Central memory CD4-positive, alpha-beta T cell (primary cell): ENCODE measurements at places on chromosomes 1 and 21.
A peak's percentile ranks its signal among the peaks of the same experiment; 100 is the strongest.

DNA sequence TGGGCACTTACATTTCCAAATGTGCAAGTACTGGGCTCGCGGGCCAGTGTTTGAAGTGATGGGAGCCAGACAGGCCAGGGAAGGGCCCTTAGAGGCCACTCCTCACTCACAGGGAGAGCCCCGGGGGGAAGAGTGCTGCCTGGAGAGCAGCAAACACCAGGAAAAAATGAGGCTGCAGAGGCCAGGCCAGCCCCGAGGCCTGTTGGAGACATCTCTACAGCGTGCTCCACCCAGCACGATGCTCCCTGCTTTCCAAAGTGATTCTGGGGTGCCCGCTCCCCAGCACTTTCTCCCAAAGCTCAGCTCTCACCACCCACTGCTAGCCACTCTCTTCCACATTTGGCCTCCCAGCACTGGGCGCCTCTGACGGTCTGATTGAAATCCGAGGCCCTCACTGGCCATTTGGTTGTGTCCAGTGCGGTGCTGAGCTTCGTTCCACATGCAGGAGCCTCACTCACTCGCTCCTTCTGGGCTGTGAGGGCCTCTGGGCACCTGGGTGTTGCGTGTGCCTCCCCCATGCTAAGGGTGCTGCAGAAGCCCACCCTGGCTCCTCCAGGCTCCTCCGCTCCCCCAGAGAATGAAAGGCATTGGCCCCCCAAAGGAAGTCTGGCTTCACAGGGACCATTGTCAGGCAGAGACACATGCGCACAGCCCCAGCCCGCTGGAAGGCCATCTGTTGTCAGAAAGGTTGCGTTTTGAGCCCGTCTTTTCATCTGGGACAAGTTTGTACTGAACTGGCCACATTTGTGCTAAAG is 385.4 kb upstream of the VAMP3 start:
- no peak for DNase-seq

DNA sequence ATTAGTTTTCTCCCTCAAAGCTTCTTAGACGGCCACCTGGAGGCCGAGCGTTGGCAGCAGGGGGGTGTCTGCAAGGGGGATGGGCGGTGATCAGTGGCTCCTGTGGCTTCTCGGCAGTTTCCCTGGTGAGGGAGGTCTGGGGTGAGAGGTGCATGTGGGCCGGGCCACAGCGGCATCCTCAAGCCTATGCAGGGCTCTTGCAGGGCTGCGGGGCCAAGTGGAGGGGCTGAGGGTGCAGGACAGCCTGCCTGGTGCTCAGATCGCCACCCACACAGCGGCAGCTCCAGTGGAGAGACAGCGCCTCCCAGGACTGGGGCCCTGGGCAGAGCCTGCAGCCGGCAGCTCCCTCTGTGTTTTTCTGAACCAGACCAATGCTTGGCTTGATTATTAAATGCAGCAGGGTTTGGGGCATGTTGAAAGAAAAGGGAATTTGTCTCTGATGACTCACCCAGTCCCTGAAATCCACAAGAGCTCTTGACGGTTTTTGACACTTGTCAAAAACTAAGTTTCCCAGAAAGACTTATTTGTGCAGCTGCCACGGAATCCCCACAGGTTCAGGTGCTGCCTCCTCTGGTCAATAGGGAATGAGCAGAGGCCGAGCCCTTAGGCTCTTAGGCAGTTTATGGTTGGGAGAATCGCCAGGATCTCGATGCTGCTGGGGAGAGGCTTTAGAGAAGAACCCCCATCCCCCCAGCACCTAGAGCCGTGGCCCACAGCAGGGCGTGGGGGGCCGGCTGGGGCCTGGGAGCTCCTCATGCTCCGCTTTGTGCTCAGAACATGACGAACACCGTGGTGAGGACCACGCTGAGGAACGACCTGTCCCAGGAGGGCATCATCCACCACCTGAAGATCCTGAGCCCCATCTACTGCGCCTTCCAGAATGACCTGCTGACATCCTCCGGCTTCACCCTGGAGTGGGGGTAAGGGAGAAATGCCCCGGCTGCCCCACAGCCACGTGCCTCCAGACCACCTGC is 54.7 kb downstream of the UMODL1 start:
- no peak for DNase-seq

- DNase-seq, result no peak
Observed at GRCh38 chr1:39213511-39214002, 9.1 kb downstream of the MACF1 start.

- DNase-seq, result no peak
Observed at GRCh38 chr21:38816400-38816977, 10.8 kb downstream of the ETS2 start.

- DNase-seq, result no peak
Observed at GRCh38 chr1:68745451-68745850, 248.6 kb upstream of the DEPDC1 start.

GRCh38 chr1:59156051-59156450 is 140.8 kb upstream of the FGGY start:
- no peak for DNase-seq

DNA sequence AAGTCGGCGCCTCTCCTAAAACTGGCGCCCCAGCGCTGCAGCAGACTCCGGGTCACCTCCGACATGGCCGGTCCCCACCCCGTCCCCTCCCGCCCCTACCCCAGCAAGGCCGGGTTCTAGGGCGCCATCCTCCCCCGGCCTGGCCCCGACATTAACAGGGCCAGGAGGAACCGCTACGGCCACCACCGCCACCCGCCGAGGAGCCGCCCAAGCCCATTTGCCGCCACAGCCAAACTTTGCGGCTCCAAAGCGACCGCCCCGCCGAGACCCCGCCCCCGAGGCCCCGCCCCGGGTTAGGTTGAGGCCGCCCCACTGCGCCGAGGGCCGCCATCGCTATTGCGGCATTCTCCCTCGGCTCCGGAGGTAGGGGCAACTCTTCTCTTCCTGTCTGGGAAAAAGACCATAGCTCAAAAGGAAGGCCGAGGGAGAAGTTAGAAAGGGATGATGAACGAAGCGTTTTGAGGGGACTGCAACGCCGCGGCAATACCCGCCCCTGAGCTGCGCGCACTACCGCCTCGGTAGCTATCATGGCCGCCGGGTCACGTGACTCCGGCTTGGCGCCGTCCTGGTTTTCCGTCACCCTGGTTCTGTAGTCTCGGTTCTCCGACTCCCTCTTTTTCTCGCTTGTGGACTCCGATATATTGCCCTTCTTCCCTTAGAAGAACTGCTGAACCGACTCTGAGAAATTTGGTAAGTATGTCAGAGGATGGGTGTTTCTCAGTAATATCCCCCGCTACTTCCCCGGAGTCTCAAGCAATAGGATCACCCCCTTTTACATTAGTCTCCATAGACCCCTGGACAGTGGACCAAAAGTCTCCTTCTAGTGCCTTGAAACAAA is at the start of the genes AIDA and BROX:
Gene AIDA, minus strand, starts transcription at position 239 of the 838 bp plus-strand sequence. Its CDS starts 174 bp downstream, at position 65.
Gene BROX, plus strand, starts transcription at position 312 of the 838 bp plus-strand sequence. CDS start 3,136 bp downstream, outside the sequence.
- DNase-seq, result peak; percentile 91

- DNase-seq, result no peak
Observed at GRCh38 chr1:206448471-206448870, 21.8 kb upstream of the IKBKE start.

DNA sequence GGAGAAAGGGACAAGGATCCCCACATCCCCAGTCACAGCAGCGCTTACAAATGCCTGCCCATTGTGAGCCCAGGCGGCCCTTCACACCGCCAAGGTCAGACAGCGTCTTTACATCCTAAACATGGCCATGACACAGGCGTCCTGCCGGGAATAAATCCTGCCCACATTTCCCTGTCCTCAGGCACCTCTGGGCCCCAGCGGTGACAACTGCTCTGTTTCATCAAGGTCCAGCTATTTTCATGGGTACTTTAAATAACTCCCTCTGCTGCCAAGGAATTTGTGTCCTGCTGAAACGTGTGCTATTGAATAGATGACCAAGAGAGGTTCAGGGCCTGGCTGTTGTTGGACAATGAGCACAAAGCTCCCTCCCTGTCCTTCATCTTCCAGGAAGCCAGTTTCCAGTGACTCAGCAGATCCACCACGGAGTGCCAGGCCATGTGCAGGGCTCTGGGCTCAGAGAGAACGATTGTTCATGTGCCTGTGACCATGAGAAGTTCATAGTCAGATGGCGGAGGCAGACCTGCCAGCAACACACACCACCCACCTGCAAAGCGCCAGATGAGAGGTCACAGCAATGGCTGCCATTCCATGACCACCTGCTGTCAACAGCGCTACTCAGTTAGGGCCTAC is 195.8 kb downstream of the MATN1 start:
- no peak for DNase-seq

GRCh38 chr1:215704089-215704860 is 137.2 kb downstream of the KCTD3 start:
- DNase-seq, result no peak
